GM10248 (cell line): ENCODE measurements at places on chromosomes 2 and 18.

DNA sequence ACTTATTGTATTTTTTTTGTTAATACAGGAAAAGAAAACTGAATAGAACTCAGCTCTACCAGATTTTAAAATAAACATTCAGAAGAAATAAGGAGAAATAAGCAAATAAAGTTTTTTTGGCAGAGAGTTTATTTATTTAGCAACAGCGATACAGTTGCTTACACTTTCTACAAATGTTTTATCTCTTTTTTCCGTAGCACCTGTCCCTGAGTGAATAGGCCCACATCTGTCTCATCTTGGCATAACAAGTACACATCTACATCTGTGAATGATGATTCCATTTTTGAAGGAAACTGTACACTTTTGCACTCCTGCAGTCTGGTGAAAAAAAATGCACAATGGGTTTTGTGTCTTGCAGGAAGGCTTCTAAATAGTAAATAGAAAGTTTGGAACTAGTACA lies 783.6 kb upstream of the ZEB2 start:
- no peak for DNase-seq

DNA sequence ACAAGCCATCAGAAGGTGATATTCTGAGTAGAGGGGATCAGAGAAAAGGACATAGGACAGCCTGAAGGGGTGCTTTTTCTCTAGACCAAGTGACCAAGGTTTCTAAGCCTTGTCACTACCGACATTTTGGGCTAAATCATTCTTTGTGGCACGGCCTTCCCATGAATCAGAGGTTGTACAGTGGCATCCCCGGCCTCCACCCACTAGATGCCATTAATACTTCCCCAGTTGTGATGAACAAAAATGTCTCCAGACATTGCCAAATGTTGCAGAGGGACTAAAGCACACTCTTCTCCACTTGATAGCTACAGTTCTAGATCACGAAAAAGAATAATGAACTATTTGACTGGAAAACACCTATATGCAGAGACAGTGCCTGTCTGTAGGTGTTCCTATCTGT lies 143.6 kb downstream of the PID1 start:
- DNase-seq = no peak

- DNase-seq = no peak
Observed at GRCh38 chr2:24121469-24121868, 1.7 kb downstream of the PFN4 start.

DNA sequence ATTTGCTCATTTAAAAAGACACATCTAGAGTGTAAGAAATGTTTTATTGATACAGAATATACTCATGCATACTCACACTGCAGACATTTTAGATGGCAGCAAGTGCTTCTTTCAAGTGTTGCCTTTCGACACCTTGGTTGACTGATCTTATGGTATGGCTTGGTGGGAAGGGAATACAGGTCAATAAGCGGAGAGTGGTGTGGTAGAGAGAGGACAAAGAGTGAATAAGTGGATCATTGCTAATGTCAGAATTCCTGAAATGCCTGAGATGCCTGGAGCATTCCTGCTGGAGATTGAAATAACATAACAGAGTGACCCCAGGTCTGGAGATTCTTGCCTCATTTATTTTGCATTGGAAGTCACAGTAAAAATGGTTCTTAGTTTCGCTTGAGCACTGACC lies 76.7 kb downstream of the RND3 start:
- no peak for DNase-seq

DNA sequence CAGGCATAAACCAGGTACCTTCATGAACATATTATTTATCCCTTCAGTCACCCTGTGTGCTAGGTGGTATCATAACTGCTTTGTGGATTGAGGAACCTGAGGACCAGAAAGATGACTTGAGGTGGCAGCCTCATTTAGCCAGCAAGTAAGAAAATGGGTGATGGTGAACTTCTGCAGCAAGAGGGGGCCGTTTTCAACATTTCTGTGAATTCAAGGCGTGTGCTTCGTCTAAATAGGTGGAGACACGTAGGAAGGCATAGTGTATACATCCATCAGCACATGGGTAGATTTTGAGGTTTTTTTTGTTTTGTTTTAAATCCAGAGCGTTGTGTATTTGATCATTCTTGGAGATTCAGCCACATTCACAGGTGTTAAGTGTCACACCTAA lies 118.7 kb downstream of the SPTBN1 start:
- no peak for DNase-seq

GRCh38 chr2:161946489-161947107 lies 127.4 kb downstream of the DPP4 start:
- no peak for DNase-seq

DNA sequence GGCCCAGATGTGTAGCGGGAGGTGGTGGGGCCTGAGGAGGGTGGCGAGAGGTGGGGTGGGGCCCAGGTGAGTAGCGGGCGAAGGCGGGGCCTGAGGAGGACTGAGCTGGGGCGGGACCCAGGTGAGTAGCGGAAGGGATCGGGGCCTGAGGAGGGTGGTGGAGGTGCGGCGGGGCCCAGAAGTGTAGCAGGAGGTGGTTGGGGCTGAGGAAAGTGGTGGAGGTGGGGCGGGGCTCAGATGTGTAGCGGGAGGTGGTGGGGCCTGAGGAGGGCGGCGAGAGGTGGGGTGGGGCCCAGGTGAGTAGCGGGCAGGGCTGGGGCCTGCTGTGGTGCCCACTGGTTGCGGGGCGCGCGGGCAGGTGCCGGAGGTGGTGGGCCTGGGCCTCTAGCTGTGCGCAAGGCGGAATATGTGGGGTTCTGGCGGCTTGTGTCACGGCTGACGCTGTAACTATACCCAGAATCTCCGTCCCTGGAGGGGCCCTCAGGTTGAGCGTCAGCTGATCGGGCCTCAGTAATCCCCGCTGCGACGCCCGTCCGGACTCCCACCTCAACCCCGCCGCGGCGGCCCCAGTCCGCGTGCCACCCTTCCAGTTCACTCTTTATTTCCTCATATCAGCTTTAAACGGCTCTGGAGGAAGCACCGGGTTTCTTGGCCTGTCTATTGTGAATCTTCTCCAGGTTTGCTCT lies 866 bp upstream of the SF3B6 start:
- DNase-seq = peak; percentile 24

GRCh38 chr2:70817284-70817954 lies 3.0 kb downstream of the CLEC4F start:
- DNase-seq = no peak

- DNase-seq = no peak
Observed at GRCh38 chr2:147348931-147349555, 495.8 kb upstream of the ACVR2A start.

DNA sequence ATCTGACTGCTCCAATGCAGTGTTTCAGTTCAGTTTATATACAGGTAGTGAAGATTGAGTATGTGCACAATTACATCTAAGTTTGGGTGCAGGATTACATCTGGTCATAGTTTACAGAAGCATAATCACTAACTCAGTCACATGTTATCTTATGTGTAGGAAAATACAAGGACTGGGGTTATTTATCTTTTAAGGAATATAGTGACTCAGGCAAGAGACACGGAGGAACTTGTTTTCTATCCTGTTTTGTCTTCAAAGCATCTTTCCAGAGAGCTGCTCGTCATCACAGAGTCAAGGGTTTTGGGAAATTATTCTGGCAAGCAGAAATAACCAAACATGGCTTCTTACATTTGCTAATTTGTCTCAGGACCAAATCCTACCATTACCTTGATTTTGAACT lies 1371.5 kb upstream of the TMEFF2 start:
- no peak for DNase-seq

- DNase-seq = no peak
Observed at GRCh38 chr2:177241711-177242120, 22.8 kb downstream of the NFE2L2 start.

DNA sequence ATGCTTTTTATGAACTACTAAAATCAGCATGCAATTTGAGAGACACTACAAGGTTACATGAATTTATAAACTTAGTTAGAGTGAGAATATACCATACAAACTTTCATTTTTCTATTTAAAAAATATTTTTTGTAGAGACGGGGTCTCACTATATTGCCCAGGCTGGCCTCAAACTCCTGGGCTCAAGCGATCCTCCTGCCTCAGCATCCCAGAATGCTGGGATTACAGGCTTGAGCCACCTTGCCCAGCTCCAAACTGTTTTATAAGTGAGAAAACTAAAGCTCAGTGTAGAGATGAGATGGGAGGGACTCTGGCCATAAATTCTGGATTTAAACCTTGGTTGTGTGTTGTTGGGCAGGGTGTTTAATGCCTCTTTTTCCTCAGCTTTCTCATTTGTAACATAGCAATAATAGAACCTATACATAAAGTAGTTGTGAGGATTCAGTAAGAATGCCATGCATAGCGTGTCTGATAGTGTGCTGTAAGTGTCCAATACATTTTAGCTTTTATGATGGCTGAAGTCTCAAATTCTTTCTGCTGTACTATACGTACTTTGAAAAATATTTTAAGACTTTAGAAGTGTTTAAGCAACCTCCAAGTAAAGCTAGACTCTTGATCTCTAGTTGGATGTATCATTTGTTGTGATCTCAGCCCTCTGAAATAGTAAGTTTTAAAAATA lies 9.7 kb downstream of the CAB39 start:
- DNase-seq = no peak

DNA sequence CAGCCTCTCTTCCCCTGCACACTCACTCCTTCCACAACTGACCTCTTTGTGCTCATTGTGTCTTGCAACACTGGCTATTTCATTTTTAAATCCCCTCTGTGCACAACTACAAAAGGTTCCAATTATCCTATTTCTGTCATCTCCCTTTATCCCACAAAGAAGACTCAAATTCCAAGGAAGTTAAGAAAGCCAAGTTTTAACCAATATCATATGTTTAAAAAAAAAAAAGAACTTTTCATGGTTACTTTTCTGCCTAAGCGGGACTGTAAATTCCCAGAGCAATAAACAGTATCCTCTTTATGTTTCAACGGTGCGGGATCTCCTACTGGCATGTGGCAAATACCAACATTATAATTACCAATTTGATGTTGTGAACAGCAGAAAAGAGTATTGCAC lies 83.8 kb downstream of the DOCK10 start:
- no peak for DNase-seq

DNA sequence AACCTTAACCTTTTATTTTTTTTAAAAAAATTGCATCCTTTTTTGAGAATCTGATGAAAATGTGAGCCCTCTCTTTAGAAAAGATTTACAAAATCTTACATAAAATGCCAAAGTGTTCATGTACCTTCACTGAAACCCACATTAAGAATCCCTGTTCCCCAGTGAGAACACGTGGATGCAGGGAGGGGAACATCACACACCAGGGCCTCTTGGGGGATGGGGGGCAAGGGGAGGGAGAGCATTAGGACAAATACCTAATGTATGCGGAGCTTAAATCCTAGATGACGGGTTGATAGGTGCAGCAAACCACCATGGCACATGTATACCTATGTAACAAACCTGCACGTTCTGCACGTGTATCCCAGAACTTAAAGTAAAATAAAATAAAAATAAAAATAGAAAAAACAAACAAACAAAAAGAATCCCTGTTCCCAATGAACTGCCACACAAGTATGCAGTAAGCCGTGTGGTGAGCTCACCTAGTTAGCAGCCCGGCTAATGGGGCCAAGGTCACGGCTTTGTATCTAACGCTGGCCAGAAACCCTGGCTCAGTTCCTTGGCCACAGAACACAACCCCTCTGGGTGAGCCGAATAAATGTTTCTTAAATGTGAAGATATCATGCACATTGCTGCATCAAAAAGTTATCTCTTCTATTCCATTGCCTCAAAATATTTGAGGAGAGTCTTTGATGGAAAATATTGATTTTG lies 41.4 kb downstream of the CHST9 start:
- no peak for DNase-seq

GRCh38 chr2:96701636-96702035 lies 38.2 kb downstream of the LMAN2L start:
- no peak for DNase-seq

DNA sequence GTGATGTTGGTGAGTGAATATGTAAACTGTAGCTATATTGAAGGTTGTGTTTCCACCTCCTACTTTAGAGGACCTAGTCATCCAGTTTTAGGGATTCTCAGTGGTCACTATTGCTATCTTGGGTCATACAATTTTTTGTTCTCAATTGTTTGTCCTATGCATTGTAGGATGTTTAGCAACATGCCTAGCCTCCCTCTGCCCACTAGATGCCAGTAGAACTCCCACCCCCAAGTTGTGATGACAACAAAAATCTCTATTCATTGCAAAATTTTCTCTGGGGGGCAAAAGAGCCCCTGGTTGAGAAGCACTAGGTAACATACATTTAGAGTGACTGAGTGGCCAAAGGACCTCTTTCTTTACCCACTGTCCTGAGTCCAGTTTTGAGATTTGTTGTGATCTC lies 87.3 kb downstream of the LRRTM4 start:
- no peak for DNase-seq

DNA sequence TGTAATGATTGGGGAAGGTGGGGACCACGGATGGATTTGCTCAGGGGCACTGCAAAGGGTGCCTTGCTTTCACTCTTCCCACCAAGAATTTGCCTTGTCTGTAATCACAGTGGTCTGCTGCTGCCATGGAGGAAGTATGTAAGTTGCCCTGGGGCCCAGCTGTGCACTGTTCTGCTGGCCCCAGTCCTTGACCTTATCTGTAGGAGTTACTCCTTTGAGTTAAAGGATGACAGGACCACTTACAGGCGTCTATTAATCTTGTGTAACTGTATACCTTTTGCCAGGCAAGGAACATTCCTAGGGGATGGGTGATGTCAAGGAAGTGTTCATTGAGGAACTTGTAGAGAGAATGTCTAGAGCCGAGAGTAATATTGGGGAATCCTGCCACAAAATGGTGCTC lies 212.8 kb upstream of the LRRTM1 start:
- no peak for DNase-seq

DNA sequence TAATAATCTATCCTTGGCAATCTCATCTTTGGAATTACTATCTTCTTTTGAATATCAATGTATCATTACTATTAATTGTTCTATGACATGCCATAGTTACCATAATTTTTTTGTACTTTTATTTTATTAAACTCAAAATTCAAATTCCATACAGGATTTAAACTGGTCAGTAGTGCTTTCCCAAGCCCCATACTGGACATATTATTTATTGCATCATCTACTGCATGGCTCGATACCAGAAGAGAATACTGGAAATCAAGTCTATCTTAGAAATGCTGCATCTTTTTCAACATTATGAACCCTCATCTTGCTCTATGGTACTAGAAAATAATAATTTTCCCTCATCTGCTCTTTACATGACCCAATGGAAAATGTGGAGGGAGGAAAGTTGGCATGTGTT lies 9.4 kb upstream of the PDE1A start:
- no peak for DNase-seq

DNA sequence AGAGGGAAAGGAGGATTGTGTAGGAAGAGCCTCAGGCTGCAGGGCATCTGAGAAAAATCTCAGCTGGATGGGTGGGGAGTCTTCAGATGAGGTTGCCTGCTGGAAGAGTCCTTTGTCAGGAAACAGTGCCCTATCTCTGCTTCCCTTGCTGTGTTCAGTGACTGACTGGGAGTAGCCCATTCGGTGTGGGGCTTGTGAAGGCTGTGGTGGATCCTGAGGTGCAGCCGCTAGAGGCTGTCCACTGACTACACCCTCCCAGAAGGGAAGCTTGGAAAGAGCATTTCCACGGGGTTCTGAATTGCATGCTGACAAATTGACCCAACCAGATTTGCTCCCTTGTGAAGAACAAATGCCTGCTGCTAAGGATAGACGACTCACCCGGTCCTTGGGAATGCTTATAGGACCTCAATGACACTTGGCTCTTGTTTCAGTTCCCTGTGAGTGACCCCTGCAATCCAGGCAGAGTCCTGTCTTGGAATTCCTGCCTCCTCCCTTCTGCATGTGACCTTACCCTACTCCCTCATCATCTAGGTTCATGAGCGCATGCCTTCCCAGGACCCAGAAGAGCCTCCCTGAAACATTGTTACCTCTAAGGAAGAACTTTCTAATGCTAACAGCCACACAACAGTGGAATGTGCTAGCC lies 109.7 kb upstream of the FAM136A start:
- DNase-seq = no peak

GRCh38 chr18:57436191-57436964 lies 1.2 kb downstream of the ONECUT2 start:
- no peak for DNase-seq
